ENCODE measurements at places on chromosomes 3 and 15.

DNA sequence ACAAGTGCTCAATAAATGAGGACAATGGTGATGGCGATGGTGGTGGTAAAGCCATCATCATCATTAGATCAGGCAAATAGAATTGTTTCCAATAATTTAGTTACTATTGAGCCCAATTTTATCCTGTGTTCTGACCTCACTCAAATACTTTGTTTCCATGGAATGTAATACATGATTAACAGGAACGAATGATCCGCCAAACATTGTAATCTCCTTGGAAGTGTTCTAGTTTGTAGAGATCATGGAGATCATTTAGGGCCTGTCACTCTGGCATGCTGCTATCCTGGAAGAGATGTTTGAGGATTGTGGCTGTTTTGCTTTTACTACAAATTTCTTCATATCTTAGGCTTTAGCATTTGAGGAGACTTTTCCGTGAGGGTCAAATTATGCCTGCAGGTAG, 2.8 kb downstream of the COL6A6 start:
- DNase-seq = no peak

DNA sequence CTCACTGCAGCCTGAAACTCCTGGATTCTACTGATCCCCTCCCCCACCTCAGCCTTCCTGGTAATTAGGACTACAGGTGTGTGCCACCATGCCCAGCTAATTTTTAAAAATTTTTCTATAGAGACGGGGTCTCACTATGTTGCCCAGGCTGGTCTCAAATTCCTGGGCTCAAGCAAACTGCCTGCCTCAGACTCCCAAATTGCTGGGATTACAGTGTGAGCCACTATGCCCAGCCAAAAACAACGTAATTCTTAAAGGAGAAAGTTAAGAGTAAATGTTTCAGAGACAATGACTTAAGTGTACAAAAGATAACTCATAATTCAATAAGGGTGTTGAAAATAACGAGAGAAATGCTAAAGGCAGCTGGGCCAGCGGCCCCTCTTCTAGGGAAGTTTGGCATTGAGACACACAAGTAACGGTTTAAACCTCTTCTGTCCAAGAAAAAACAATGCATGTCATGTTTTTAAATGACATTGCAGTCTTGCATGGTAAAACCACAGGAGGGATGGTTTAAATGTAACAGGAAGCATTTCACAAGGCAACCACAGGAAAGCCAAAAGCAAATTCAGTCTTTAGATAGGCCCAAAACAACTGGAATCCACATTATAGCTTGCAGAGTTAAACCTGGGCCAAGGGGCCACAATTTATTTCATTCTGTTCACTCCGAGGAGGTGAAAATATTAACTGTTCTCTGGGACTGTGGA, 5.1 kb downstream of the PROK2 start:
- no peak for DNase-seq

- DNase-seq = no peak
Observed at GRCh38 chr3:52352566-52352965, 36.4 kb downstream of the DNAH1 start.

GRCh38 chr3:52539010-52539653, 2.7 kb downstream of the UQCC5 start:
- no peak for DNase-seq

GRCh38 chr3:99541181-99541580, 97.2 kb upstream of the COL8A1 start:
- DNase-seq = no peak

DNA sequence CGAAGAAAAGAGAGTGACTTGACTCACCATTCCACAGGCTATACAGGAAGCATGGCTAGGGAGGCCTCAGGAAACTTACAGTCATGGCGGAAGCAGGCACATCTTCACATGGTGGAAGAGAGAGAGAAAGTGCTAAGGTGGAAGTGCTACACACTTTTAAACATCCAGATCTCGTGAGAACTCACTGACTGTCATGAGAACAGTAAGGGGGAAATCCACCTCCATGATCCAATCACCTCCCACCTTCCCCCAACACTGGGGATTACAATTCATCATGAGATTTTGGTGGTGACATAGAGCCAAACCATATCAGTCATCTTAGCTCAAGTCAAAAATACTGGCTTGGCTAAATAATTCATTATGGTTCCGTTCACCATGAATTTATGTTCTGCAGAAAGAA, 45.3 kb upstream of the NEDD4 start:
- no peak for DNase-seq

DNA sequence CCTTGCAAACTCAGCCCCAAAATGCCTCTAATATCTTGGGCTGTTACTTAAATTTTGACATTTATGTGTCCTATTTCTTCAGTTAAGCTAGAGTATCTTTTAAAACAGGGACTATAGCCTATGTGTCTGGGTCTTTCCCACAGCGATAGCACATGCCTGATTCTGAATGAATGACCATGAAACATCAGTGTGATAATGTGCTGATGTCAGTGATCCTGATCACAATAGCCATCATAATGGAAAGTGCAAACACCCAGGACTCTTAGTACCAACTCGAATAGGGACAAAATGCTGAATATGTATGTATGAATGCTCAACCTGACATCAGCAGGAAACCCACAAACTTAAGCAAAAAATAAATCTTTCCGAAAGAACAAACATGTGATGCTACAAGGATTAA, 537.4 kb downstream of the IGSF11 start:
- no peak for DNase-seq

- no peak for DNase-seq
Observed at GRCh38 chr3:72458375-72458774, 389.9 kb downstream of the SHQ1 start.

DNA sequence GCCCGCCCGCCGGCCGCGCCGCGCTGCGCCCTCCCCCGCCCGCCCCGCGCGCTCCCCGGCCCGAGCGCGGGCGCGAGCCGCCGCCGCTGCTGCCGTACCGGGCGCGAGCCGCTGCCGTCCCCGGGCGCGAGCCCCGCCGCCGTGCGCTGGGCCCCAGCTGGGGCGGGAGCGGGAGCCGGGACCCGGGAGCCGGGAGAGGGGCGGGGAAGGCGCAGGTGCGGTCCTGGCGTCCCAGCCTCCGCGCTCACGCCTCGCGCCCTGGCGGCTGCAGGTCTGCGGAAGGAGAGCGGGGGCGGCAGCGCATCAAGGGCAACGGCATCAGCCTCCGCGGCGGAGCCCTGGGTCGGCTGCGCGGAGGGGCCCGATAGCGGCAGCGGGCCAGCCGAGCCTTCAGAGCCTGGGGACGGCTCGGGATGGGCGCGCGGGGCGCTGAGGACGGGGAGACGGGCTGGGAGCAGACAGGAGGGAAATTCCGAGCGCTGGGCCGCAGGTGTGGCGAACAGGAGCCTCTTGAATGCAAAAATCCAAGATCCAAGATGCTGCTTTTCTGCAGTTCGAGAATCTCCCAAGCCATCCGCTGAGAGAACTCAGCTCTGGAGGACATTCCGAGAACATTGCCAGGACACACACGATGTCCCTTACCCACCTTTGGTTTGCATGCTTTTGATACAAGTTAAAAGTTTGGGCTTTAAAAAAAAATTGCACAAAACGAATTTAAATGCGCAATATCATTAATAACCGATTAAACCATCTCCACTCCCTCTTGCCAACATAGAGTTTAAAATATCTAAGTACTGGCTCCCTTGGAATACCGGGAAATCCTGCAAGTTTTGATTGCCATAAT, 251.1 kb downstream of the TJP1 start:
- DNase-seq = peak; percentile 33

GRCh38 chr3:165854696-165855095, 17.5 kb upstream of the BCHE start:
- DNase-seq = peak; percentile 4

DNA sequence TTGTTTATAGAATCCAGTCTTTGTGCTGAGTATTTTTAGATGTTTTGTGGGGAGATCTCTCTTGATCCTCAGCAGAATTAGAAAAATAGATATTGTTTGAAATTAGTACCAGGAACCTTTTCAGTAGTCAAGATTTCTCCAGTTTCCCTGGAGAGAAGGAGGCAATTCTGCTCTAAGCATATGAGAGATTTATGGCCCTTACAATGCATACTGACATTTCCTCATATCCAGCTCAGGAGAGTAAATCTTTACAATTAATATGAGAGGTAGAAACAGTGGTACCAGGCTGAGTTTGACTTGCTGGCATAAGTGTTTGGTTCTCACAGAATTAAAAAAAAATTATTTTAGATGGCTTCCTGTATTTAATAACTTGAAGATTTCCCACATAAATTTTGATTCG, 239.1 kb upstream of the SGO1 start:
- DNase-seq = no peak

DNA sequence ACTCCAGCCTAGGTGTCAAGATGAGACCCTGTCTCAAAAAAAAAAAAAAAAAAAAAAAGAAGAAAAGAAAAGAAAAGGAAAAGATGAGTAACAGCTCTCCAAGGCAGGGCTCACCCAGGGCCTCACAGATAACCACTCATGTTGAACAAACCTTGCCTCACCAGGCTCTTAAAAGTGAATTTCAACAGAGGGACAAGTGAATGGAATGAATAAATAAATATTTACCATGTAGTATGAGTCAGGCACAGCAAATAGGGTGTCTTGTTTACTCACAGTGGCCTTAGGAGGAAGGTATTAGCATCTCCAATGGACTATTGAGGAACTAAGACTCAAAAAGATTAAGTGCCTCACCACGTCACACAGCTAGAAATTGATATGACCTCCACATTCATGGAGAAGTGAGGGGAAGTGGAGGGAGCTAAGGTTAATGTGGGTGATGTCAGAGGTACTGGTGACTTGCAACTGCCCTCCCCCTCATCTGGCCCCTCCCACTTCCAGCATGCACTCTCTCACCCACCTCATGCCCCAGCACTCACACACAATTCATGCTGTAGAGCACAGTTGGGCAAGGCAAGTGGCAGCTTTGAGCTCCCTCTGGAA, 255.5 kb downstream of the UACA start:
- DNase-seq = peak; percentile 82

- DNase-seq = no peak
Observed at GRCh38 chr3:148197061-148197460, 500.6 kb upstream of the AGTR1 start.

GRCh38 chr3:173066044-173067004, 74.7 kb downstream of the SPATA16 start:
- no peak for DNase-seq

DNA sequence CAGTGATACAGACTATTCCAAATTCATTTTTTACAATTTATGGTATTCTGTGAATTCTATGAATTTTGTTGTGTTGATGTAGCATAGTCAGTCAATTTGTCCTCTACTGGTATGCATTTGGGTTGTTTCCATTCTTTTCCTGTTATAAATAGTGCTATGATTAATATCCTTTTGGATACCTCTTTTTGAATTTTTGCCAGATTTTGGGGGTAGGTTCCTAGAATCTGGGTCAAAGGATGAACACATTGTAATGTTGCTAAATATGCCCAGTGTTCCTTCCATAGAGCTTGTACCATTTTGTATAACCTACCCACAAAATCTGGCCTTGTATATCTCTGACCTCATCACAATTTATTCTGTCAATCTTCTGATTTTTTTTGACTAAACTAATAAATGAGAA, 44.4 kb upstream of the C3orf38 start:
- DNase-seq = no peak

GRCh38 chr3:87246662-87247429, 19.7 kb downstream of the CHMP2B start:
- DNase-seq = no peak

- peak; percentile 52 for DNase-seq
Observed at GRCh38 chr3:30934208-30934550, 39.7 kb upstream of the GADL1 start.

GRCh38 chr15:89463113-89463512, 33.3 kb downstream of the RHCG start:
- no peak for DNase-seq

DNA sequence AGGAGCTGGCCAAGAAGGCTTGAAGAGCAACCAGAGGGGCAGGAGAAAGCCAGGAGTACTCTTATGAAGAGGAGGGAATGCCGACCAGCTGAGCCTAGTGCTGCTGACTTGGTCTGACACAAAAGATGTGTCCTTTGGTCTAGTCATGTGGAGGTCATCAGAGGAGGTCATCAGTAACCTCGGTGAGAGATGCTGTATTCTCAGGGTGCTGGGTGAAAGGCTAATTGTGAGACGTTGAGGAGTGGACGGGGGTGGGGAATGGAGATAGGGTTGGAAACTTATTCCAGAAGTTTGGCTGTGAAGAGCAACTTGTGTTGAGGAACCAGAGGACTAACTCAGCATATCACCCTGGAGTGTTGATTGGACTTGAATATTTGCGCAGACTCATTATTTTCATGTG, 5.5 kb downstream of the CRTC3 start:
- DNase-seq = no peak

GRCh38 chr15:91140601-91141000, 40.5 kb downstream of the SV2B start:
- no peak for DNase-seq

All from HuH-7 (cell line).